ENCODE measurements at places on chromosomes 7 and 10. TPM values are rescaled to one million over a fixed set of nuclear protein-coding genes. Genes with fewer than 3 reads are reported as not detected.

MRPS17 gene
- 33.7 TPM for total RNA-seq

LLCFC1 gene
- total RNA-seq, result not detected

TMEM273 gene
- 0.34 TPM for total RNA-seq

NUTM2A gene
- 0.71 TPM for total RNA-seq

BEND7 gene
- 10.3 TPM for total RNA-seq

TRRAP gene
- total RNA-seq, result 36.1 TPM

NEBL gene
- 38.3 TPM for total RNA-seq

LEP gene
- total RNA-seq, result 0.28 TPM
